GM23338 (cell line): ENCODE measurements at places on chromosomes 6 and 20. TPM values are rescaled to one million over a fixed set of nuclear protein-coding genes. Genes with fewer than 3 reads are reported as not detected.
A peak's percentile ranks its signal among the peaks of the same experiment; 100 is the strongest.

- no peak for DNase-seq
Observed at GRCh38 chr6:159494586-159494972, 198.5 kb downstream of the SOD2 start.

GRCh38 chr20:11624704-11625103 lies 293.0 kb upstream of the BTBD3 start:
- no peak for DNase-seq

- DNase-seq, result no peak
Observed at GRCh38 chr6:125367036-125367782, 65.4 kb upstream of the HDDC2 start.

DNA sequence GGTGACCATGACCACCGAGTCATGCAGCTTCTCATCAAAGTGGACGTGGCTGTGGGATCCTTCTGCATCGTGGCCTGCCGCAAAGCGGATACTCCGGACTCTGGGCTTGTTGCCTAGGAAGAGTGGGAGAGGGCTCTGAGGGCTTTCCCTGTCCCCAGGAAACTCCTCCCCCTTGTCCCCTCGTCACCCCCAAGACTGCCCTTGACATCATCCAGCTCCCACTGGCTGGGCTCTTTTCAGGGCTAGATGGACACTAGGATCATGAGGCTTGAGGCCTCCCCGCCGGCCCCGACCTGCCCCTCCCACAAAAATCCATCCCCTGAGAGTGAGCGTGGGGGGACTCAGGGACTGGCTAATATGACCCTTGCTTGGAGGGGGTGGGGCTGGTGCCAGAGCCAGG lies 9.0 kb downstream of the ADISSP start:
- DNase-seq, result no peak

- DNase-seq, result peak; percentile 84
Observed at GRCh38 chr6:217048-217659, 75.1 kb upstream of the DUSP22 start.

DNA sequence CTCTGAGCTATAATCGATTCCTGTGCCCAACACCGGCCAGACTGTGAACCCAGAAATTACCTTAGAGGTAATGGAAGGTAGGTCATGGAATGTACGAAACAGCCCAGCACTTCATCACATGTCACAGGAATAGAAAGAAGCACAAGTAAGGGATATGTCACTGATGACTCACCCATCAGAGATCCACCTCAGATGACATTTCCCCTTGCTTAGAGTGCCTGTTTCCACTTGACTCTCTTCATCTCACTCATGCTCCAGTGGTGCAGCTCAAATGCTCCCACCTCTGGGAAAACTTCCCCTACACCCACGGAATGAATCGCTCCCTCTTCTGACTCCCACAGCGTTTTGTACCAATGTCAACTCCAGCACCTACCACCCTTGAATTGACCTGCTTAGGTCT lies 381.6 kb upstream of the CNR1 start:
- DNase-seq, result no peak

PDE10A gene
- 0.47 and 0.50 TPM in 2 replicates for polyA plus RNA-seq

CASS4 gene
- polyA plus RNA-seq, result not detected in 2 replicates

- no peak for DNase-seq
Observed at GRCh38 chr6:20708367-20709124, 174.3 kb downstream of the CDKAL1 start.

SNAP25 gene
- polyA plus RNA-seq, result 0.73 and 0.82 TPM in 2 replicates

GRCh38 chr6:11426571-11426970 lies 111.0 kb upstream of the TMEM170B start:
- DNase-seq, result no peak

DNA sequence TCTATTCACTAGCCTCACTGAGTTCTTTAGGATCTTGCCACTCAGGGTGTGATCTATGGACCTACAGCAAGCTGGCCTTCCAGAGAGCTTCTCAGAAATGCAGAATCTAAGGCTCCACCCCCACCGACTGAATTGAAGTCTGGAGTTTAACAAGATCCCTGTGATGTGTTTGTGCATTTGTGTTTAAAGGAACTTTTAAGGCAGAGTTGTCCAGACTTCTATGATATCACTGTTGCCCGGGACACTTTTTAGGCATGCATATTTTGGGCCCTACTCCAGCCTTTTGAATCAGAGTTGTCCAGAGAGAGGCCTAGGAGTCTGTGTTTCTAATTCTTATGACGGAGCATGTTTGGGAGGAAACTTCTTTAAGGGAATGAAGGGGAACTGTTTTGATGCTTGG lies 232.3 kb downstream of the QKI start:
- DNase-seq, result no peak

HEY2 gene
- 7.7 and 8.5 TPM in 2 replicates for polyA plus RNA-seq

SPDEF gene
- not detected in 2 replicates for polyA plus RNA-seq

DNA sequence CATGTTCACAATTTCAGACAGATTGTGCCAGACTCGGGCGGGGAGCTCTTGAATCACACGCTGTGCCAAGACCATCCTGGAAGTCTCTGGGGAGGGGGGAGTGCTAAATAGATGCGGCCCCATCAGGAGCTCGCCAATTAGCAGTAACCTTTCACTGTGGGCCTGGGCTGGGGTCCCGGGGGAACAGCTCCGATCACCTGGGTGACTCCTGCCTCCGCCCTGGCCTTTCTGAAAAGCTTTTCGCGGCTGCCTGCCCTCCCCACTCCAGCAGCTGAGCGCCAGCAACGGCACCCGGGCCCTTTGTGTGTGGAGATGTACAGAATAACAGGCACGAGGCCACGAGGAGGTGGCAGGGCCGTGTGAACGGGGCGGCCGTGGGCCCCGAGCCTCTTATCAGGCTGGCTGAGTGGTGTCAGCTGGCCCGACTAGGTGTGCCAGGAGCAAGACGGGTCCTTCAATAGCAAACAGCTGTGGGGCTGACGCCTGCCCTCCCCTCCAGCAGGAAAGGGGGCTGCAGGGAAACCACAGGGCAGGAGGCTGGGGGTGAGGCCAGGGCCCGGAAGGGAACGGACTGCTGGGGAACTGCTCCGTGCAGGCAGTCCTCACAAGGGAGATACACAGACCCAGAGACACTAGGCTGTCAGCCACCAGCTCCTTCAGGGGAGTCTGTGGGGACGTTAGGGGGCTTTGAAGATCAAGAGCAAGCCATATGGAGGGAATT lies 56.8 kb downstream of the NOL4L start:
- DNase-seq, result no peak

CLPSL1 gene
- 0.80 TPM in 1 of 2 replicates, not detected in the other for polyA plus RNA-seq

DNA sequence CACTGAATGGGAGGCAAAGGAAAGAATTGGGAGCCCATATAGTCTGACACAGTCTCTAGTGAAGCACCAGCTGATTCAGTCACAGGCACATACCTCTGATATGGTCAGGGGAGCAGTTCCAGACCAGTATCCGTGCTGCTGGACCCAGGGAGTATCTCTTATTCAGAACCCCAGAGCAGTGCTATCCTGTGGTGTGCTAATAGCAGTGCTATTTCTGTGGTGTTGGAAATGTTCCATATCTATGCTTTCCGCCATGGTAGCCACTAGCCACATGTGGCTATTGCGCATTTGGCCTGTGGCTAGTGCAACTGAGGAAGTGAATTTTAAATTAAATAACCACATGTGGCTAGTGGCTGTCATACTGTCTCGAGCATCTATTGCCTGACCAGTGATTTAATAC lies 11.0 kb downstream of the SCUBE3 start:
- DNase-seq, result no peak
